ENCODE measurements at places on chromosomes 3 and 15.

DNA sequence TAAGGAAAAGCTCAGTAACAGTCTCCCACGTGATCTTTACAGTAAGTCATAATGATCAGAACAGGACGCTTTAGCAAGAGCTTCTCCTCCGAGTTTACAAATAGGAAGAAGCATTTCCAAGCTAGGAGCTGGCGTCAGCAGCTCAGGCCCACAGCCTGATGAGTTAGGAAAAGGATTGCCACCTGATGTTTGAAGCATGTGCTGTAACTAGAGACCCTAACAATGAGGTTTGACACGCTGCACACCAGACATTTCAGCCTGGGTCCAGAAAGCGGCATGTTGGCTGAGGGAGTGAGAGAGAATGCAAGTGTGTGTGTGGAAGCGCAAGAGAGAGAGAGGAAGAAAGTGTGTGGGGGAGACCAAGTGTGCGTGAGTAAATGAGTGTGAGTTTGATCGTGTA, 47.3 kb downstream of the TLE3 start:
- no peak for DNase-seq

DNA sequence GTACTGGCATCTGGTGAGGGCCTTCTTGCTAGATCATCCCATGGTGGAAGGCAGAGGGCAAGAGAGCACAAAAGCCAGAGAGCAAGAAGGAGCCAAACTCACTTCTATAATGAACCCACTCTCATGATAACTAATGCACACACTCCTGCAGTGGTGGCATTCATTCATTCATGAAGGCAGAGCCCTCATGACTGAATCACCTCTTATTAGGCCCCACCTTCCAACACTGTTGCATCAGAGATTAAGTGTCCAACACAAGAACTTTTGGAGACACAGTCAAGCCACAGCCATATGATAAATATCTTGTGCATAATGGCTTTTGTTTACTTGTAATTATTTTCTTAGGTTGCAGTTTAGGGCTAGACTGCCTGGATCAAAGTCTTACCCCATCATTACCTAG, 182.7 kb downstream of the TIGIT start:
- DNase-seq, result no peak

- no peak for DNase-seq
These were observed 14.1 kb downstream of the LOXL1 start for GRCh38 chr15:73940061-73940981.

GRCh38 chr3:140384876-140385275, 293.0 kb upstream of the TRIM42 start:
- no peak for DNase-seq

DNA sequence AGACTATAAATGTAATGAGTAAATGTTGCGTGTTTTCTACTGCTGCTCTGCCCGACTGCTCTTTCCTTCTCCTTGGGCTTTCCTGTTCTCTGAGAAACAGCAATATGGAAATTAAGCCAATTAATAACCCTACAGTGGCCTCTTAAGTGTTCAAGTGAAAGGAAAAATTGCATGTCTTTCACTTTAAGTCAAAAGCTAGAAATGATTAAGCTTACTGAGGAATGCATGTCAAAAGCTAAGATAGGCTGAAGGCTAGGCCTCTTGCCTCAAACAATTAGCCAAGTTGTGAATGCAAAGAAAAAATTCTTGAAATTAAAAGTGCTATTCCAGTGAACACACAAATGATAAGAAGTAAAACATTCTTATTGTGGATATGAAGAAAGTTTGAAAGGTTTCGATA, 55.0 kb downstream of the ATP2C1 start:
- DNase-seq, result no peak
